ENCODE measurements at places on chromosomes 3 and 15. TPM values are rescaled to one million over a fixed set of nuclear protein-coding genes. Genes with fewer than 3 reads are reported as not detected.

Gene ZNF774
- total RNA-seq = 1.7 TPM

Gene SLC38A3
- total RNA-seq = not detected

Gene MGA
- total RNA-seq = 39.4 TPM

Gene PLA2G4E
- not detected for total RNA-seq

- no peak for DNase-seq
Observed at GRCh38 chr3:171173736-171174135, 147.2 kb upstream of the SLC2A2 start.

DNA sequence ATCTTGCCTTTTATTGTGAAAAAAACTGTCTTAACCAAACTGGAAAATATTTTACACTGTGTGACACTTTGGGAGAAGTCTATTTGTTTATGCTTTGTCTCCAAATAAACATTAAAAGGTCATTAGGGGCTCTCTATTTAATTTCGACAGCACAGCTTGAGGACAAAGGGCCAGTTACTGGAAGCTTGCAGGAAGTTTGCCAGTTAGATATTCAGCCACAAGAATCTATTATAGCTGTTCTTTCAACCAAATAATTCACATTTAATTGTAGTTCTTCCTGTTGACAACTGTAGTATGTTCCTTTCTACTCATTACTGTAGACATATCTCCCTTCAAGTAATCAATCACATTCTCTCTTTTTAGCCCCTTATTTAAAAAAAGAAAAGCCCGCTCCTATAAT is 6.1 kb downstream of the CP start:
- DNase-seq = no peak

DNA sequence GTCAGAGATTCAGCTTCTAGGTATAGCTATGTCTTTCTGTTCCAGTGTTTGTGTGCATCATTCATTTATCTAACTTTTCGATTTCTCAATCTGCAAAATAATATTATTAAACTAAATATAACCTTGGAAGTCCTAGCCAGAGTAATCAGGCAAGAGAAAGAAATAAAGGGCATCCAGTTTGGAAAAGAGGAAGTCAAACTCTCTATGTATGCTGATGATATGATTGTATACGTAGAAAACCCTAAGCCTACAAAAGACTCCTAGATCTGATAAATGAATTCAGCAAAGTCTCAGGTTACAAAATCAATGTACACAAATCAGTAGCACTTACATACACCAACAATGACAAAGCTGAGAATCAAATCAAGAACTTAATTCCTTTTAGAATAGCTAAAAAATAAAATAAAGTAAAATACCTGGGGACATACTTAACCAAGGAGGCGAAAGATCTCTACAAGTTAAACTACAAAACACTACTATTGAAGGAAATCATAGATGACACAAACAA is 718.2 kb downstream of the NTRK3 start:
- no peak for DNase-seq

- DNase-seq = no peak
Observed at GRCh38 chr3:126433105-126433430, 38.4 kb downstream of the CFAP100 start.

GRCh38 chr15:74384566-74384880 is 17.1 kb upstream of the CYP11A1 start:
- DNase-seq = no peak

Measured in esophagus muscularis mucosa (tissue), 4 donors.